ENCODE measurements at places on chromosomes 3 and 15. TPM values are rescaled to one million over a fixed set of nuclear protein-coding genes. Genes with fewer than 3 reads are reported as not detected.

Gene CD200
- 0.92 TPM for total RNA-seq

Gene SERINC4
- total RNA-seq, result 0.30 TPM

Gene RTP4
- total RNA-seq, result 1.2 TPM

Gene CGNL1
- total RNA-seq, result 10.0 TPM

Gene PRR23B
- total RNA-seq, result not detected

Gene RLBP1
- total RNA-seq, result not detected

Gene SEMA4B
- 27.7 TPM for total RNA-seq

Gene ADGRG7
- total RNA-seq, result not detected

DNA sequence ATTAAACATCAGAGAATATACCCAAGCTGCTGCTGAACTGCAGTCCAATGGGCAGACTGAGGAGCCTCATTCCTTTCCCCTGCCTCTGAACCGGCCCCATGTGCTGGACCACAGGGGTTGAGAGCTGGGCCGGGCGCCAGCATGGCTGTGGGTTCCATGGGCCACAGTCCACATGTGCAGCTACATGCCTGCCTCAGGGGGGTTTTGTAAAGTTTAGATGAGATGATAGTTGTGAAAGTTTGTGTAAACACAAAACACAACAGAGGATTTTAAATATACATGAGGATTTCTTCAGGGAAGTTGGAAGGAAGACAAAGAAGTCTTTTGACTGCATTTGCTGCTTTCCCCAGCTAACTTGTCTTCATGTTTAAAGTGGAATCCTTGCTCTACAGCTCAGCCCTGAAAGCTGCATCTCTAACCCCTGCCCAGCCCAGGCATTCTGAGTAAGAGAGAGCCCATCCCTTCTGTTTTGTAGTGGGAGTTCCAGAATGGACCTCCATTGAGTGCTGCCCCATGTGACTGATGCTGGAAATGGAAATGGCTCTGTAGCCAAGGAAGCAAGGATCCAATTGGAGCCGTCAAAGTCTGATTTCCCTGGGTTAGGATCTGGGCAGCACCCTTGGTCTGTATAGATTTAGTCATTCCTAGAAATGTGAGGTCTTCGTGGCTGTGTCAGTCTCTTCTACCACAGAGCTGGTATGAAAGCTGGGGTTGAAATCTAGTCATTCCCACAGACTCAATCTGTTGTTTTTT, 17.5 kb downstream of the SLC12A8 start:
- no peak for DNase-seq

GRCh38 chr15:61857169-61857829, 202.9 kb downstream of the VPS13C start:
- no peak for DNase-seq

- DNase-seq, result no peak
Observed at GRCh38 chr3:32366638-32367397, 24.8 kb upstream of the CMTM7 start.

- DNase-seq, result no peak
Observed at GRCh38 chr15:40435023-40435709, 5.6 kb upstream of the BAHD1 start.

DNA sequence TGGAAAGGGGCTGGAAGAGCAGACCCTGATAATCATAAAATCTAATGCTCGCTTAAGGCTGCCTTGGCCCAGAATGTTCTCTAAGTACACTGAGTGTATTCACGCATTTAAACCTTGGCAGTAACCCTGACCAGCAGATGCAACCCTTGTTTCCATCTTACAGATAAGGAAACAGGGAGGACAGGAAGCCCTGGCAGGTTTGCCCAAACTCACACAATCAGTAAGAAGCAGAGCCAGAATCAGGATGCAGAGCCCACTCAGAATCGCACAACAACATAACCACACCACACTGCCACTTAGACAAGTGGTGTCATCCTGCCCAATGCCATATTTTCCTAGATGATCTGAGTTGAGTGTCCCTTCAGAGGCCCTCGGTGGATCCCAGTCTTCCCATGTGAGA, 214.5 kb upstream of the HES1 start:
- no peak for DNase-seq

DNA sequence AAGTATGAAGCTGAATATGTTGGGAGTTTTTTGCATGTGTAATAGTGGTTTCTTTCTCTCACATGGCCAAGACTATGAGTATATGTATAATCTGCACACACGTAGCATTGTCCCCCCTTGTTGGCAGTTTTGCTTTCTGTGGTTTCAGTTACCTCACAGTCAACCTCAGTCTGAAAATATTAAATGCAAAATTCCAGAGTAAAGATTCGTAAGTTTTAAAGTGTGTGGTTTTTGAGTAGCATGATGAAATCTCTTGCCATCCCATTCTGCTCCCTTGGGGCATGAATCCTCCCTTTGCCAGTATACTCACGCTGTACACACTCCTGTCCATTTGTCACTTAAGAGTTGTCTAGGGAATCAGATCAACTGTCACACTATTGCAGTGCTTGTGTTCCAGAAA, 742.0 kb upstream of the CCDC54 start:
- no peak for DNase-seq

- no peak for DNase-seq
Observed at GRCh38 chr3:42078677-42079076, 12.5 kb upstream of the TRAK1 start.

GRCh38 chr3:57959423-57960173, 48.6 kb upstream of the FLNB start:
- no peak for DNase-seq

- no peak for DNase-seq
Observed at GRCh38 chr15:88049506-88049905, 207.0 kb downstream of the NTRK3 start.

GRCh38 chr3:186670155-186670554, 4.3 kb downstream of the HRG start:
- no peak for DNase-seq

- no peak for DNase-seq
Observed at GRCh38 chr3:57791245-57791644, 35.1 kb downstream of the SLMAP start.

GRCh38 chr15:76286271-76286879, 24.9 kb downstream of the ETFA start:
- no peak for DNase-seq

DNA sequence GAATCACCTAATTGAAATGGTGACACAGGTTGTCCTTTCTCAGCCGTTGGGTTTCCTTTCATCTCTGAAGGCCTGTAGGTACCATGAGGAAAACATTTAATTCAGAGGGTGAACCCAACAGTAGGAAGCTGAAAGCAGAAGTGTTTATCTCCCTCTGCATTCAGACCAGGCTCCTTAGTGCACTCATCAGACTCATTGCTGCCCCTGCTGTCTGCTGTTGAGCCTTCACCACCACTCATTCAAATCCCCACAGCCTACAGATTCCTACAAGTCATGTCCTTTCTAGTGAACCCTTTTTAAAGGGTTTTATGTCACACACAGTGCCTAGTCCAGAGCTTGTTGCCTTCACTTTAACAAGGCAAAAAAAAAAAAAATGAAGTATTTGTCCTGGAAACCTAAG, 13.4 kb downstream of the WDR48 start:
- no peak for DNase-seq
